Bronchial epithelial cell (primary cell): ENCODE measurements at places on chromosomes 16 and 17.

DNA sequence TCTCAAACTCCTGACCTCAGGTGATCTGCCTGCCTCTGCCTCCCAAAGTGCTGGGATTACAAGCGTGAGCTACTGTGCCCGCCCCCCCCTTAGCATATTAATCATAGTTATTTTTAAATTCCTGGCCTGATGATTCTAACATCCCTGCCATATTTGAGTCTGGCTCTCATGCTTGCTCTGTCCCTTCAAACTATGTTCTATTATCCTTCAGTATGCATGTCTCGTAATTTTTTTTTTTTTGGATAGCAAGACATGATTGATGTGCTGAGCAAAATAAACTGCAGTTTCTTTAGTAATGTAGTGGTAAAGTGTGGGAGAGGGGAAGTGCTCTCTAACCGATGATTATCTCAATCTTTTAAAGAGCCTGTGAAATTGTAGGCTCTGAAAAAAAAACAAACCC is 34.3 kb upstream of the TMEM92 start:
- DNase-seq: no peak

DNA sequence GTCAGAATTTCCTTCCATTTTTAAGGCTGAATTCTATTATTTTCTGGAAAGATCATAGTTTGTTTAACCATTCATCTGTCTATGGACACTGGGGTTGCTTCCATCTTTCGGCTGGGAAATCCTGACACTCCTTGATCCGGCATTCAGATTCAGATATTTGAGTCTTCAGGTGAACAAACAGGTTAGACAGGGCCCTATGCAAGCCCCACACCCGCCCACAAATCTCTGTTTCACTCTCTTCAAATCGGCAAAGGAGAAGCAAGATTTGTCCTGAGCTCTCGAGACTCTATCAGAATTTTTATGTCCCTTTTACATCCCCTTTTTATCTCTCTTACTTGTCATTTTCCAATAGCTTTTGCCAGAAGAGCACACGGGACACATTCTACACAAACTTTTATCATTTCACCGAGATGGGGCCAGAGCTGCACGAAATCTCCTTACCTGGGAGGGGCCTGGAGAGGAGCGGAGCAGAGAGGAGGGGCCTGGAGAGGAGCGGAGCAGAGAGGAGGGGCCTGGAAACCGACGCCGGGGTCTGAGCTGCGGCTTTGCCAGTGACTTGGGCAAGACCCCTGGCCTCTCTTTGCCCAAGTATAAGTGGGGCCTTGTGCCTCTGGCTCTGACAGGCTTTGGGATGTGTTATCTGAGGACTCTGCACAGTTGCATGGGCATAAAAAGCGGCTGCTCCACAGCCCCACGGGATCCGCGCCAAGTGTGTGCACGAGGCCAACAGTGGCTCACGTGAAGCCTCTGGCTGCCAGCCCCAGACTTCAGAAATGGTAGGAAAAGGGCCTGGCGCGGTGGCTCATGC is 54.3 kb upstream of the RBFOX3 start:
- peak; percentile 32 for DNase-seq

DNA sequence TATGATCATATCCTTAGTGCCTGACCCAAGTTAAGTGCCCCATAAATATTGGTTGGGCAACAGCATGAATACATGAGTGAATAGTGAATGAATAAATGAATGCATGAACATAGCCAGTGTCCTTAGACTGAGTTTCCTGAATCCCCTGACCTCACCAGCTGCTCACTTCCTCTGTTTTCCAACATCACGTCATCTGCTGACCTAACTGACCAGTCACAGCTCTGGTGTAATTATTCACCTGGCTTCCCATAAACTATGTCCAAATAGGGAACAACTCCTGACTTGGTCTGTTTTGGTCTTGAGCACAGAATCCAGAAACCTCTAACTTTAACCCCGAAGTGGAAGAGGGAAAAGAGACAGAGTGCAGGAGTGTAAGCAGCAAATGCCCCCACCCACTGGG is 83.4 kb downstream of the ASIC2 start:
- DNase-seq: no peak

DNA sequence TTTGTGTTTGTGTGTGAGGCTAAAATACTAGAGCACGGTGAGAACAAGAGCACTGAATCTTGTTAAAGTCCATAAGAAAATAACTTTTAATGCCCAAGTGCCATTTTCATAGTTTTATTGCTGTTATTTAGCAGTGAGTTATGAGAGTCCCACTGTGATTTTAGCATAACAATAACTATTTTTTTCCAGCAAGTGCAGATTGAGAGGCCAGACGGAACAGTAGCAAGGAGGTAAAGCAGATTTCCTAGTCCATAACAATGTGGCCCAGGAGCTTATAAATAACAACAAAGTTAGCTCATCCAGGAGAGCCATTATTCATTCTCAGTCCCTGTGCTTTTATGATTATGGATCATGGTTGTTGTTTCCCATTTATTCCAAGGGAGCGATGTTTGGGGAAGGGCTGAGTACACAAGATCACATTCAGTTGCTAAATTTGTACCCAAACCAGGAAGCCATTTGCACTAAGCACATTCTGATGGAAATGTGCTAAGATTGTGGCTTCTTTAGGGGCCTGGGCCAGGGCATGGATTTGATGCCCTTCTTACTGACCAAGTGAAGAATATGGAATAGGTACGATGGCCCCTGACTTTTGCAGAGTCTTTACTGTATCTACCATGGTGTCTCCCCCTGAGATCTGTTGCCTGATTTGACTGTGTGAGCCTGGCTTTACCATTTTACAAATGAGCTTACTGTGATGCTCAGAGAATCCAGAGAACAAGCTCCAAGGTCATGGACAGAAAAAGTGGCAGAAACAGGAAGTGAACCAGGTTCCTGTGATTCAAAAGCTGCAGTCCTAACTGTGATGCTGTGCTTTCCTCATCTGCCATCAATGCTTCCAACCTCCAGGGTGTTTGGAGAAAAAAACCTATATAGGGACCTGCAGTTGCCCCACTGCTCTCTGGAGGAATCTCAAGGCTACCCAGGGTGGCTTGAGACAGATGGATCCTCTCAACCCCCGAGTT is 204.7 kb upstream of the HSBP1 start:
- no peak for DNase-seq

DNA sequence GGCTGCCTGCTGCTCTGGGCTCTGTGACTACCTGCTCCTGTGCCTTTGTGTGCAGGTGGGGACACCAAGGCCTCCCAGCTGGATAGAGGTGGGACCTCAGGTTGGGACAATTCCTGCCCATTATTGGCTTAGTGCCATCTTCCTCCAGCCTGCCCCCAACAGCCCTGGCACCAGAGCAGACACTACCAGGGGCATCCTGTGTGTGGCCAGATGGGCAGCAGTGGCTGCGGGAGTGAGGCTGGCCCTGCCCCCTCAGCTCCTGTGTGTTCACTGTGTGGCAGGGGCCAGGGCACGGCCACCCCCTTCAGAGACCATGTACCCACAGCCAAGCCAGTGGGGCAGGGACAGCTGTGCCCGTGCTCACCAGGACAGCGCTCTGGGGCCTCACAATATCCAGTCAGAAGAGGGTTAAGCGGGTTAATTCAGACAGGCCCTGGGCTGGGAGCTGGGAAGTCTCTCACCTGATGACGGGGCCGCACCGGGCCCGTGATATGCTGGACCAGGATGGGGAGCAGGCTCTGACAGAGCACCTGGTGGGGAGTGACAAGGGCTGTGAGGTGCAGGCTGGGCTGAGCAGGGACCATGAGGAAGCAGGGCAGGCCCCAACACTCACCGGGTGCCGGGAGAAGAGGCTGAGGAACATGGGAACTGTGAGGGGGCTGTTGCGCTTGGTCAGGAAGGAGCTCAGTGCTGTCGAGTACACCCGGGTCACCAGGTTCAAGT is 13.0 kb downstream of the MYBBP1A start:
- no peak for DNase-seq

GRCh38 chr17:30368912-30369720 is 9.6 kb upstream of the CPD start:
- DNase-seq: no peak

DNA sequence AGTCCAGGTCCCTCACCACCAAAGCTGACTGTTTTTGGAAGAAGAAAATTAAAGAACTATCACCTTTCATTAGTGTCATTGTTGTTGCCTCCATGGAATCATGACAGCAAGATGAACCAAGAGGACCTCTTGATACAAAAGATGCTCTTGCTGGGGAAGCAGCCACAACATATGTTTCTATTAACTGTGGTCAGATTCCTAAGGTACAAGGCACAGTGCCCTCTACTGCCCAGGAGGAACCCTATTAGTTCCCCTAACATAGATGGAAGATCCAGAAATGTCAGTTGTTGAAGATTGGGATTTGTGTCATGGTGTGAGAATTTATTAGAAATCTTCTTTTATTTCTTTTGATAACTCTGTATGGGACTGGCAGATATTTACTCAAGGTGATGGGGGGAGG is 188.2 kb upstream of the ANKFN1 start:
- DNase-seq: no peak

DNA sequence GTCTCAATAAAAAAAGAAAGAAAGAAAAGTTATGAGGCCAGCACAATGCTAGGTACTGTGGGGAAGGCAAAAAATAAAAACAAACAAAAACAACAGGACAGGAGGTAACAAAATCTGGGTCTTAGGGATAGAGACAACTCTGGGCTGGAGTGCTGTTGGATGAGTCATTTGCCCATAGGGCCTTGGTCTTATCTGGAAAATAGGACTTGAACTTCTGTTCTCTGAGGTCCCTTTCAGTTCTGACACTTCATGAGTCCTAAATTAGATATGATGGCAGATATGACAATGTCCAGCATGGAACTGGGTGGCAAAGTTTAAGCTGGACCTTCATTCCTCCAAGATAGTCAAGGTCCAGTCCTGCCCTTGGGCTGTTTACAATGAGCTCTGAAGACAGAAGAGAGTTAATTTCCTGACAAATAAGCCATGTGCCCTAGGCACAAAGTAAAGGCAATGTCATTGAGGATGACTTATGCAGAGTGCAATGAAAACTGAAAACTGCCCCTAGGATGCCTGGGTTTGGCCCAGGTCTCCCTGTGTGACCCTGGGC is 8.9 kb upstream of the HDAC5 start:
- DNase-seq: peak; percentile 58

- no peak for DNase-seq
Observed at GRCh38 chr17:2388683-2389055, 12.2 kb downstream of the MNT start.
